ENCODE measurements at places on chromosomes 3 and 15. TPM values are rescaled to one million over a fixed set of nuclear protein-coding genes. Genes with fewer than 3 reads are reported as not detected.

- no peak for DNase-seq
These were observed 406.2 kb downstream of the MFSD1 start for GRCh38 chr3:159208050-159208449.

DNA sequence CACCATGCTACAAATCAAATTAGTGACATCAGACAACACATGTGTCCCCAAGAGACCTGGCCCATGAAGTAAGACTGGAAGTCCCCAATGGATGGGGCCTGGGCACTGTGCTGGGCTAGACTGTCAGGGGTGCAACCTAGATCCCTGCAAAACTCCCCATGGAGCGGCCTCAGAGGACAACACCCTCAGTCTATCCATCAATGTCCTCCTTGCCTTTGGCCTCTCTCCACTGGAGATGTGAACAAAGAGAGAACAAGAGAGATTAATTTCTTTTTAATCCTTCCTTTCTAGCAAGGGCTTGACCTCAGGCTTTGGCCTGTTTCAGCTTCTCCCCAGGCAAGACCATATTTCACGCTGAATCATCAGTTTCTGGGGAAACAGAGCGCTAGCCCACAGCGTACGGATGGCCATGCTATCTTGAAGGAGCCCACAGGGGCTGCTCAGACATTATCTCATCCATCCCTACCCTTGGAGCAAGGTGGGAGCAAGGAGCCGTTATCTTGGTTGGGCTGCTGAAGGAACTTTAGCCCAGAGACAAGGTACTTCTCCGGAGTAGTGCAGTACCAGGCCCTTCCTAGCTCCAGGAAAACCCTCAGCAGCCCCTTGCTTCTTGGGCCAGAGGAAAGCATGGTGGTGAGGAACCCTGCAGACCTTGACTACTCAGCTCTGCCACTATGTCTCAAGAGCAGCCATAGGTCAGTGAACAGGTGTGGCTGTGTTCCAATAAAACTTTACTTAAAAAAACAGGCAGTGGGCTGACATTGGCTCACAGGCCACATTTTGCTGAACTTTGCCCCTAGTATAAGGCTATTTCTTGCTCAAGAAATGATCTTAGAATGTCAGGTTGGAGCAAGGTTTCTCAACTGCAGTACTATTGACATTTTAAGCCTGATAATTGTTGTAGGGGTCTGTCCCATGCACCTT is 72.7 kb upstream of the WNT5A start:
- DNase-seq: no peak

GRCh38 chr15:99279290-99279689 is 28.0 kb downstream of the LRRC28 start:
- no peak for DNase-seq

The FANCD2OS gene
- polyA plus RNA-seq: not detected

The TMEM266 gene
- polyA plus RNA-seq: not detected

- no peak for DNase-seq
These were observed 67.1 kb downstream of the PLOD2 start for GRCh38 chr3:146093896-146094295.

DNA sequence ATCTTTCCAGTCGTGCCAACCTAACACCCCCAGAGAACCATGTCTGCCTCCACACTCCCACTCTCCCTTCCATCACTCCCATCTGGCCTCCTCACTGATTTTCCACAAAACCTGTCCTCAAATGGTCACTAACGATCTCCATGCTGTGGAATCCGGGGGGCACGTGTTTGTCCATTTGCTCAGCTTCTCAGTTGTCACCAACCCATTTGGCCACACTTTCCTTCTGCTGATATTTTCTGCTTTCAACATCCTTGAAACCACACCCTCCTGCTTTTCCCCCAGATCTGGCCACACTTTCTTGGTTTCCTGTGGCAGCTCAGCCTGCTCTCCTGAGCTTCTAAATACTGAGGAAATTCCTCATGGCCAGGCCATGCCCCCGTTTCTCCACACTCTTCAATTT is 257.2 kb upstream of the NSMCE3 start:
- DNase-seq: no peak

The FGF12 gene
- polyA plus RNA-seq: 0.60 TPM

The CCRL2 gene
- polyA plus RNA-seq: 4.4 TPM

The LMAN1L gene
- not detected for polyA plus RNA-seq

The CHRD gene
- 1.8 TPM for polyA plus RNA-seq

GRCh38 chr15:31308185-31308639 is 18.4 kb upstream of the KLF13 start:
- DNase-seq: no peak

The DAZL gene
- polyA plus RNA-seq: not detected

DNA sequence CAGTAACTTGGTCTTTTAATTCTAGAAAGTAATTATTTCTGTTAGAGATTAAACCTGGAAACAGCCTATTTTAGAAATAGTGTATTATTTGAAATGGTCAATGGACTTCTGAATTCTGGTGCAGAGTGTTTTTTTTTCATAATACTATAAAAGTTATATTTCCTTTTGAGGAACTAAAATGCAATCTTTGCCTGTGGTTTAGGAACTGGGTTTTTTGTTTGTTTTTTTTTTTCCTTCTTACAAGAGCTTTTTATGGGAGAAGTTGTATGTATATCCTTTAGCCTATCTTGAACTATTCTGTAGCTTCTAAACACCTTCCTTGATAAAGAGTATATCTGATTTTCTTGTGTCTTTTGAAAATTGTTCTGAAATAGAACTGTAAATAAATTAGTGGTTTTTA is 88.3 kb downstream of the ARIH1 start:
- no peak for DNase-seq

DNA sequence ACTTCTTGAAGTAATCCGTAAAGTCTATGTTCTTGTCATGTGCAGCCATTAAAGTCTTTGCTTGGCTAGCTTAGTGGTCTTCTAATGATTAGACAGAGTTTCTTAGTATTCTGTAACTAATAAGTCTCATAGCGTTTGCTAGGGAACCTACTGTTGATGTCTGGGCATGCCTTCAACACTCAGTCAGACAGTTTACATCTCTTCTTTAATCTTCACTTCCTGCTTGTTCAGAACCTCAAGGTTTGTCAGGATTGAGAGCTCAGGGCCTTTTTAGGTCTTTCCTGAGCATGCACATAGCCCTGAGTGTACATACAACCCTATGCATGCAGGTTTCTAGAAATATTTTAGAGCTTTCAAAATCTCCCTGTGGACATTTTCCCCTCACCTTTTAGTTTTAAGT is 426.3 kb downstream of the AGBL1 start:
- no peak for DNase-seq

DNA sequence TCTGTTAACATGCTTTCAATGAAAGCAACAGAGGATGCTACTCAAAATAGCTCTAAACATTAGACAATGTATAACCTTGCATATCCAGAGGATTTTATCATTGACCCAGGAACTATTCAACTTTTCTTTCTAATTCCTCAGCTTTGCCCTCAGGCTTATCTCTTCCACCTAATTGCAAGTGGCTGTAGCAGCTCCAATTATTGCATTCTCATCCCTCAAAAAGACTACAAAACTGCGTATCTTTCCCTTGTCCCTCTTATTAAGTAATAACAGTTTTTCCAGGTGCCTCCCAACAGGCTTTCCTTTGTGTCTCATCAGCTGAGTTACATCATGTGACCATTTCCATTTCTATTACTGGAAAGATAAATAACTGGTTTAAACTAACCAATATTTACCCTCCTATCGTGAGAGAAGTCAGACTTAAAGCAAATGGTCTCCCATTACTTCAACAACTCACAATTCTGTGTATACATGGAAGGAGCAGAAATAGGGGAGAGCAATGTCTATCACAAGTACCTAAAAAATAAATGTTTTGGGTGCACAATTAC is 78.0 kb upstream of the MBNL1 start:
- DNase-seq: no peak

GRCh38 chr3:152496286-152496685 is 227.6 kb downstream of the MBNL1 start:
- DNase-seq: no peak

The ALG1L2 gene
- not detected for polyA plus RNA-seq

- DNase-seq: no peak
These were observed 32.4 kb downstream of the SCN5A start for GRCh38 chr3:38617137-38617536.

- no peak for DNase-seq
These were observed 953.4 kb downstream of the ZPLD1 start for GRCh38 chr3:103388214-103388613.

DNA sequence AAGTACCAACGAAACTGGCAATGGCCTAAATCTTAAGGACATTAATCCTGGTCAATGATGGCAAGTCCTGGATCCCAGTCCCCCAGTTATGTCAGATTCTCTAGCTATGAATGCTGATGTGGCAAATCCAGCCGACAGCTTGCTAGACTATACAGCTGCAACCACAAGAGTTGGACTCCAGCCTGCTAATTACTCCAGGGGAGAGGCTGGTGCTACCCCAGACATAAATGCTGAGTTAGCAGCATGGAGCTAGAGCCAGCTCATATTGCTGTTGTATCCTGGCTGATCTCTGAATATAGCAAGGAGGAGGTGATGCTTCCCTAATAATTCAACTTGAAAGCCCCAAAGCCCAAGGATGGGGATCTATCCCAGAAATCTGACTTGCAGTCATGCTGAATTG is 207.1 kb downstream of the LRRN1 start:
- no peak for DNase-seq

The INSYN1 gene
- 1.2 TPM for polyA plus RNA-seq

GRCh38 chr3:69212411-69213160 is 90.2 kb upstream of the LMOD3 start:
- DNase-seq: no peak

The ROBO2 gene
- not detected for polyA plus RNA-seq

GRCh38 chr3:60448696-60449095 is 802.6 kb downstream of the FHIT start:
- DNase-seq: no peak

The ASB14 gene
- polyA plus RNA-seq: not detected

- no peak for DNase-seq
These were observed 14.8 kb downstream of the NT5DC2 start for GRCh38 chr3:52518723-52519444.

- no peak for DNase-seq
These were observed 12.4 kb downstream of the RIOX2 start for GRCh38 chr3:97959872-97960271.

The CACNA1D gene
- 3.2 TPM for polyA plus RNA-seq

The RPL15 gene
- 4,927 TPM for polyA plus RNA-seq

DNA sequence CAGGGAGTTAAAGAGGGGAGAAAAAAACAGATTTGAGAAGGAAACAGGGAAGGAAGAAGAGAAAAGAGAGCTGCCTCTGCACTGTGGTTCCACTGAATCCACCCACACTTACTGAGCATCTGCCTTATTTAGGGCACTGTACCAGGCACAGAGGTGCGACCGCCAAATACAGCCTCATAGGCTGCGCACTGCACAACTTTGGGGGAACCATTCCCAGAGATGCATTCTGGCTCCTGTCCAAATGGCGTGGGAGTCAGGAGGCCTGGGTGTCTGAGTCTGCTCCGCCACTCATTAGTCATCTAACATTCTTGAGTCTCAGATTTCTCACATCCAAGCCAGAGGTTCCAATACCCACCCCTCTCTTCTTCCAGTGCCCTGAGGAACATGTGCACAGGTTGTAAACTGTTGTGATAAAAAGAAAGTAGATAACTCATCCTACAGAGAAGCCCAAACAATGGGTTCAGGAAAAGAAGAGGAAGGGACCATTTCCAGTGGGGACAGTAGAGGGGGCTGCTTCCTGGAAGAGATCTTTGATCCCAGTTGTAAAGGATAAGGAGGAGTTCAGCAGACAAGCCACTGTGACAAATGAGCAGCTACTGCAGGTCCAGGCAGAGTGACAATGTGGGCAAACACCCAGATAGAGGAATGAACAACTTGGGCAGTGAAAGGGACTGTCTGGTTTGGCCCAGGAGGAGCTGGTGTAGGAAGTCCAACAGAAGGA is 254.6 kb downstream of the UACA start:
- no peak for DNase-seq

GRCh38 chr3:190443257-190443656 is 6.4 kb downstream of the TMEM207 start:
- no peak for DNase-seq

- no peak for DNase-seq
These were observed 24.3 kb downstream of the PLEKHO2 start for GRCh38 chr15:64865998-64866520.

The PLXNA1 gene
- 15.3 TPM for polyA plus RNA-seq

The ATR gene
- 11.9 TPM for polyA plus RNA-seq

DNA sequence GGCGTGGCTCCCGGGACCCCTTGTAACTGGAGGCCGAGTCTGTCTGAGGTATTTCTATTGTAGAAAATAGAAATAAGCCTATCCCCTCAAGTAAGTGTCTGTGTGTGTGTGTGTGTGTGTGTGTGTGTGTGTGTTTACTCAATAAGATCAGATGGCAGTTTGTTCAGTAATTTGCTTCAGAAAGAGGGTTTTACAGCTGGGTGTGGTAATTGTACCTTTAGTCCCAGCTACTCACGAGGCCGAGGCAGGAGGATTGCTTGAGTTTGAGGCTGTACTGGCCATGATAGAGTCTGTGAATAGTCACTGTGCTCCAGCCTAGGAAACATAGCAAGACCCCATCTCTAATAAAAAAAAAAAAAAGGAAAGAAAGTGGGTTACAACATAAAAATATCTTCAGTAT is 8.7 kb downstream of the SPINT1 start:
- no peak for DNase-seq

GRCh38 chr3:142251951-142252350 is 26.6 kb upstream of the GK5 start:
- no peak for DNase-seq

The FBXL22 gene
- 0.69 TPM for polyA plus RNA-seq

The GOLGA8T gene
- polyA plus RNA-seq: not detected

- peak; percentile 49 for DNase-seq
These were observed 103.8 kb downstream of the ADCY5 start for GRCh38 chr3:123344907-123345594.

- no peak for DNase-seq
These were observed 50.9 kb downstream of the CCR3 start for GRCh38 chr3:46293035-46293724.

- DNase-seq: no peak
These were observed 167.5 kb downstream of the NR2F2 start for GRCh38 chr15:96497951-96498350.

The GALNT15 gene
- 1.2 TPM for polyA plus RNA-seq

The FBXW12 gene
- not detected for polyA plus RNA-seq

DNA sequence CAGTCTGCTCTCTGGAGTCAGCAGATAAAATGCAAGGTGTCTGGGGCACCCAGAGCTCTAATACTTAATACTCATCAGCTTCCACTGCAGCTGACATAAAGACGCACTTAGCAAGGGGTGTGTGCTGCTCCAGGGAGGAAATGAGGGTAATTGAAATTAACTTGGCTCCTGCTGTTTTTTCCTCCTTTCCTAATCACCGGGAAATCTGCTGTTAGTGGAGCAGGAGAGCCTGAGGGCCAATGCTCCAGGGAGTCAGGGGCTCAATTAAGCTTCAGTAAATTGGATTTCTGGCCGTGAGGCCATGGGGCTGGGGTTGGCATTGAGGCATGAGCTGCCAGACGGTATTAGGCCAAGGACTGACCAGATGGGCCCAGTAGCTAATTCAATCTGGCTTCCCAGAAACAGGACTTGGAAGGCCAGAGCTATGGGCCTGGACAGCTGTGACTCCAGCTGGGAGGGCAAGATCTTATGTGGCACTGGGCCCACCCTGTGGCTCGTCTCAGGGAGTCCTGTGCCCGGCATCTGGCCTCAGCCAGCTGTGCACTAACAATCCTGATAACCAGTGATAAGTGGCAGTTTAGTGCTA is 30.7 kb upstream of the CHRNB4 start:
- DNase-seq: no peak

All from sigmoid colon (tissue), 7 donors.